ENCODE measurements at places on chromosomes 6 and 20. TPM values are rescaled to one million over a fixed set of nuclear protein-coding genes. Genes with fewer than 3 reads are reported as not detected.

Gene ZNF311
- 0.66 TPM for polyA plus RNA-seq

Gene GGT7
- 14.6 TPM for polyA plus RNA-seq

Gene PRELID3B
- 26.1 TPM for polyA plus RNA-seq

Gene PCSK2
- polyA plus RNA-seq: 0.44 TPM

Gene EYA4
- polyA plus RNA-seq: 5.4 TPM

Gene WFDC12
- not detected for polyA plus RNA-seq

Gene PCIF1
- polyA plus RNA-seq: 20.8 TPM

Gene PABPC1L
- 2.6 TPM for polyA plus RNA-seq

Gene GHRH
- polyA plus RNA-seq: not detected

Gene MACROD2
- 0.28 TPM for polyA plus RNA-seq

Gene SAMD5
- 0.30 TPM for polyA plus RNA-seq

Gene MTO1
- 15.7 TPM for polyA plus RNA-seq

Gene COL9A3
- polyA plus RNA-seq: 4.5 TPM

Gene OCSTAMP
- not detected for polyA plus RNA-seq

Gene EDN1
- polyA plus RNA-seq: 7.8 TPM

Gene C6orf58
- polyA plus RNA-seq: not detected

Gene RAET1E
- polyA plus RNA-seq: 0.29 TPM

Gene LY6G5C
- polyA plus RNA-seq: 2.6 TPM

Gene NFATC2
- 0.43 TPM for polyA plus RNA-seq

Gene PLCB4
- 14.3 TPM for polyA plus RNA-seq

Gene DEFB115
- not detected for polyA plus RNA-seq

Gene BEND3
- polyA plus RNA-seq: 0.51 TPM

Gene FABP7
- 0.16 TPM for polyA plus RNA-seq

Gene SIRPG
- polyA plus RNA-seq: not detected

Gene CTNNBL1
- 42.2 TPM for polyA plus RNA-seq

Measured in heart right ventricle (tissue), 16 donors.